Caki2 (cell line): ENCODE measurements at places on chromosomes 2 and 18.

DNA sequence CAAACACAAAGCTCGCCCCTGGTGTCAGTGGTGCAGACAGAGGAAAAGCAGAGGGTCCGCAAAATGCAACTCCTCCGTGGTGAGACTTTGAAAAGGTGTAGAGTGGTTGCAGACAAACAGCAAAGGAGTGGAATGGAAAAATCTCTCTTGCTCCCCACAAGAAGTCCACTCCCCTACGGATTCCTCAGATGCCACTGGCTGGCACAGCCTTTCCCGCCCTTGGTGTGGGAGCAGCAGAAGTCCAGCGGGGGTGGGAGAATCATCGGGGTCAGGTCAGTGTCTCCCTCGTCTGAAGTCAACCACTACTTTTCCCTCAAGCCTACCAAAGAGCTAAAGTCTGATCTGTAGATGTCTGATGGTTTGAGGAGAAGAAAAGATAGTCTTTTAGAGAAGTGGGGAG, 22.3 kb upstream of the B3GNT7 start:
- DNase-seq: no peak

GRCh38 chr2:7517088-7517487, 599.9 kb downstream of the RNF144A start:
- DNase-seq: no peak

DNA sequence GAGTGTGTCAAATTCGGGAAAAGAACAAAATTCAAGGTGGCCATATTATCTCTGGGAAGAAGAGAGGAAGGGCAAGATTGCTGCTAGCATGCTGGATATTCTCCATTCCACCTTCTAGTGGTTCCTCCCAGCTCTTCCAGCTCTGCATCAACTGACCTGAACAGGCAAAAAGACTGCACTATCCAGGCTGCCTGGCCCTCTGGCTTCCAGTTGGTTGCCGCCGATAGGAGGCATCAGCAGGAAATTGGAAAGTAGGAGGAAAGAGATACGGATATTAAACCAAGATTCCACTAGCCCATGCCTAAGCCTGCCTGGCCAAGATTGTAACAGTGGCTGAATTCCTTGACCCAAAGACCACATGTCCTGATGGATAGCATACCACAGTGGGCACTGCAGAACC, 1.7 kb upstream of the RTTN start:
- DNase-seq: no peak

- no peak for DNase-seq
Observed at GRCh38 chr18:8264861-8265411, 344.3 kb upstream of the RAB12 start.

- no peak for DNase-seq
Observed at GRCh38 chr18:48788373-48788772, 162.4 kb downstream of the SMAD7 start.

DNA sequence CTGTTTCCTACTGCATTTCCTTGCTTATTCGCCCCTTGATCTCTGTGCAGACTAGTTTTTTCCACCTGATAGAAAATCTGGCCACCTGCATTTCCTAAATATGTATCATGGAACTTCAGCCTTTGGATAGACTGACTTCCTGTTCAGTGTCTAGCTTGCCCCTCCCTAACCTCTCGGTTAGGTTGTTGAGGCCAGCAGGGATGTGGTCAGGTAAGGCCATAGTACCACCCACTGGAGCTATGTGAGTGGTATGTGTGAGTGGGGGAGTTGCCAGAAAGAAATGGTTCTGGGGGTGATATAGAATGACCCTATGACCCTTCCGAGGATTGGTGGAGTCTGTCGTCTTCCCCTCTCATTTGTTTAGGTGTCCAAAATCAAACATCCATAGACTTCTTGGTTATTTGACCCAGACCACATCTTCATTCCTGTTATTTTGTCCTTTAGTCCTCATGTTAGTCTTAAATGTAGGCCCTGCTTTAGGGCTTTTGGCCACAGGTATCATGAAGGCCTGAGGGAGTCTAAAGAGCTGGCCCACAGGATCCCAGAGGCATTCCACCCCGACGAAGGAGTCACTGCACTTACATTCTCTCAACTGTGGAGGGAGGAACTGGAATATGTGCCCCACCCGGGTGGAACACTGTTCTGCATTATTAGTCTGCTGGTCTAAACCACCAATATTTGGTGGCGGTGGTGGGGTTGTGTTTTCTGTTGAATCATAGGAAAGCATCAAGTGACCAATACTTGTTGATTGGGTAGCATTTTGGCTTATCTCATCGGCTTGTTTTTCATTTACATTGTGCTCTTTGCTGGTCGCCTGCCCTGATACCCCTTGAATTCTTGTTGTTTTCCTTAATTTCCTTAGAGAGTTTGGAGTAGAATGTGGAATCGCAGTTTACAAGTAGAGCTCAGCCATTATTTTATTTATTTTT, 21.9 kb downstream of the CAB39 start:
- no peak for DNase-seq
